ENCODE measurements at places on chromosomes 13 and 19.

DNA sequence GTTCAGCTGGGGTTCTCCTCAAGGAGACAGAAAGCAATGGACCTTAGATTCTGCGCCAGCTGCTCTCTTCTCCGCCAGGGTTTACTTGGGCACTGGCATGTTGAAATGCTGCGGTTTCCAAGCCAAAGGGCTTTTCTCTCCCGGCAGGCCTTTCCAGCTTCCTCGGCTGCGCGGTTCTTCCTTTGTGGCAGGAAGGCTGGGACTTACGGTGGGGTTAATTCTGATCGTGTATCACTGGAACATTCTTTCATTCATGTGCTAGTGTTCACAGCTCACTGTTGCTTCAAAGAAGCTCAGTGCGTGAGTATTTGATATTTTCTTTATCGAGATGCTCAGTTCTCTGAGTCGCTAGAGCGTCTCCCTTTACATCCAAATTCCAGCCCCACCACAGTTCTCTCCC lies 723.2 kb downstream of the UQCRFS1 start:
- DNase-seq, result no peak

DNA sequence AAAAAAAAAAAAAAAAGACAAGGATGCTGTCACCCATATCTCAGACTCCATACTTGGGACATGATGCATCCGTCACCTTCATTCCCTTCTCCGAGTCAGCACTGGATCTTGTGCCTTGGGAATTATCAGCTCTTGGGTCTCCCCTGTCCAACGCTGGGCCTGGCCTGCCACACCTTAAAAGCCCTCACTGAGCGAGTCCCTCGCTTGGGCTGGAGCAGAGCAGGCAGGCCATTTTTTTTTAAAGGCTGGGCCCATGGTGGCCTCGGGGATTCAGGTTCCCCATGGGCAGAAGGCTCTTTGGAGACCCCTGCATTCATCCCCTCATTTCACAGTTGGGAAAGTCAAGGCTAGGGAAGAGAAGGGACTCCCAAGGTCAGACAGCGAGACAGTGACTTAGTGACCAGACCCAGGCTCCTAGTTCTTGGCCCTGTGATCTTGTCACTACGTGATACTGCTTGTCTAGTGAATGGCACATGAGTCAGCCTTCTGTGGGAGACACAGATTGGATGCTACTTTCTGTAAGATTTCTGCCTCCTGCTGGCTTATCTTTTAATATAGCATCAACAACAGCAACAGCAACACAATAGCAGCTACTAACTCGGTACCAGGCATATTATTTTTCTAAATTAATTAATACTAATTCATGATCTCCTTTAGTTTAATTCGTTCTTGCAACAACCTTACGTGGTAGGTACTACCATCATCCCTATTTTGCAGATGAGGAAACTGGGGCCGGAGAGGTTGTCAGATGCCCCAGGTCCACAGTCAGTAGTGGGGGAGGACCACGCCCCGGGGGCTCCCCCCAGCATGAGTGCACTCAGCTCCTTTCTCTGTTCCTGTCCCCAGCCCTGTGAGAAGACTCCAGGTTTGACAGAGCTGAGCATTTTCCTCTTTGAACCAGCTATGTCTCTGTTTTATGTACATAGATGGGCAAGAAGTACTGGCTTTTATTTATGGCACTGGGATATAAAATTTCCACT lies 27.4 kb upstream of the ZNF536 start:
- DNase-seq, result no peak

DNA sequence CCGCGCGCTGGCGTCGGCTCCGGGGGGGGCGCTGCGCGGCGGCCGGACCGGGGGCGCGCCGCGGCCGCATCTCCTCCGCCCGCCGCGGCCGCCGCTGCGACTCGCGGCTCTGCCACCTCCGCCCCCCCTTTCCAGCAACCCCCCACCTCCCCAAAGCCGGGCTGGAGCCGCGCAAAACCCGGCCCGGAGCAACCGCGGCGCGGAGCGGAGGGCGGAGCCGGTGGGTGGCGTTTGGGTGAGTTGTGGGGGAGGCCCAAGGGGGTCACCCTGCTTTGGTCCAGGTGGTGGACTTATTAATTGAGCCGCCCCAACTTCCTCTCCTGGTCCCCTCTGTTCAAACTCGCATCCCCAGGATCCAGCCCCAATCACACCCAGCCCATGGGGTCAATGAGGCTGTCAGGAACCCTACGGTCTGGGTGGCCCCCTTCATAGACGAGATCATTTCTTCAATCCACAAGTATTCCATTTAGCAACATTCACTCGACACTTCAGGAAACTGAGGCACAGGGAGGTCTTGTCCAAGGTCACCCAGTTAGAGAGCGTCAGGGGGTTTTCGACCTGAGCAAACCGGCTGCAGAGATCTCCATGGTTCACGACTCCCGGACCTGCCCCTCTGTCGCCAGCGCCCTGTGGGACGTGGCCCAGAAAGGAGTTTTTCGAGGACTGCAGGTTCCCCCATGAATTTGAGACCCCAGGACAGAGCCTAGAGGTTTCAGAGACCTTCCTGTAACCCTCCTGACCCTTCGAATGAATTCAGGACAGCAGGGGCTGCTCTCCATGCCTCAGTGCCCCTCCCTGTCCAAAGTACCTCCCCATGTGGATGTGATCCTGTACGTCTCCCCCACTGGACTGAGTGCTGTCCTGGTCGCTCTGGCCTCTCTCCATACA lies 22.4 kb upstream of the SEMA6B start:
- DNase-seq, result peak; percentile 25

- DNase-seq, result peak; percentile 37
These were observed 615.1 kb downstream of the EFNB2 start for GRCh38 chr13:105920370-105920769.

DNA sequence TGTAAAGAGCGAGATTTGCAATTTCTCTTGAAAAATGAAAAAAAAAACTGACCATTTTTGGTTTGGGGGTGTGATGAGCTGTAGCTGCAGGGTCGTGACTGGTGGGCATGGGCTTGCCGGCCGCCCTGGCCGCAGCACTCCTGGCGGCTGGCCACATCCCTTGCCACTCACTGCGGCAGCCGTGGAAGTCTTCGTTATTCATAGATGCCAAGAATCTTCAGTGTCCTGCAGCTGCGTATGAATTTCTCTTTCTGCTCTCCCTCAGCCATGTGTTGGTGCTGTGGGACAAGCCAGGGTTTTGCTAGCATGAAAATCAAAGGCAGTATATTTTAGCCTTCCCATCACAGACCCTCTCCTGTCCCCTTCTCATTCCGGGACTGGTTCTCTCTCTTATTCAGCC lies 151.7 kb upstream of the TSHZ3 start:
- DNase-seq, result no peak

GRCh38 chr13:40916207-40916998 lies 102.7 kb downstream of the ELF1 start:
- DNase-seq, result no peak

DNA sequence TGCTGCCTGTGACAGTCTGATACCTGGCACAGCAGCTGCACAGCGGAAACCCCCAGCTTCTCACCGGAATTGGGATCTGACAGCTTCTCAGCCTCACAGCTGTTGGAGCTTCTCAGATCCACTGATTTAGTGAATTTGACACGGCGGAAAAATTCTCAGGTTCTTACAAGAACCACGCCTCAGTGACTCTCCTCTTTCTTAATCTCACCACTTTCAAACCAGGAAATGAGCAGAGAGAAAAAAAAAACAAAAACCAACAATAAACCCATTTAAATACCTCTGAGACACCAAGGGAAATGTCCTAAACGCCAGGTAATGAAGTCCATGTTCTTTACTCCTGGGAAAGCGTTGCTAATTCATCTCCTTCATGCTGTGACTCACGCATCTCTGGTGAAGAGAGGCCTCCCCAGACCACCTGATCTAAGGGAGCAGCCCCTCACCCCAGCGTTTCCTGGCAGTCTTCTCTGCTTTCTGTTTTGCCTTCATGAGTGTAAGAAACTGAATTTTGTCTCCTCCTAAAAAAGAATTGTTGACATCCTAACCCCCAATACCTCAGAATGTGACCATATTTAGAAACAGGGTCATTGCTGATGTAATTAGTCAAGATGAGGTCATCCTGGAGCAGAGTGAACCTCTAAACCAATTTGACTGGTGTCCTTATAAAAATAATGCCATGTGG lies 15.9 kb upstream of the IZUMO2 start:
- no peak for DNase-seq

GRCh38 chr13:68948586-68948985 lies 1159.0 kb upstream of the ATXN8OS start:
- no peak for DNase-seq

GRCh38 chr13:88142653-88143052 lies 471.5 kb downstream of the SLITRK5 start:
- DNase-seq, result no peak

GRCh38 chr19:47107202-47107952 lies 6.2 kb downstream of the ZC3H4 start:
- peak; percentile 31 for DNase-seq

GRCh38 chr19:47239152-47239551 lies 8.2 kb upstream of the BBC3 start:
- DNase-seq, result no peak

DNA sequence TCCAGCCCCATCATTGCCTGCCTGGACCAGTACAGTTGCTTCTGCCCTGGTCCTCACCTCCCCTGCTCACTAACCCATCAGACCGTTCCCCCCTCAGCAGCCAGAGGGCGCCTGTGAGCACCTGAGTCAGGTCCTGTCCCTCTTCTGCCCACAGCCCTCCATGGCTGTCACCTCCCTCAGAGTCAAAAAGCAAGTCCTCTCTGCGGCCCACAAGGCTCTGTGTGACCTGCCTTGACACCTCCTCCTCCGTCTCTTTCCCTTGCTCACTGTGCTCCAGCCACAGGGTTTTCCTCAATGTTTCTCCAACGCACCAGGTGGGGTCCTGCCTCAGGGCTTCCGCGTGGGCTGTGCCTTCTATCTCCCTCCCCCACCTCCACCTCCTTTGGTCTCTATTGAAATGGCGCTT lies 29.4 kb upstream of the PTPRS start:
- DNase-seq, result peak; percentile 16

GRCh38 chr13:98879127-98879520 lies 98.7 kb downstream of the DOCK9 start:
- DNase-seq, result no peak

DNA sequence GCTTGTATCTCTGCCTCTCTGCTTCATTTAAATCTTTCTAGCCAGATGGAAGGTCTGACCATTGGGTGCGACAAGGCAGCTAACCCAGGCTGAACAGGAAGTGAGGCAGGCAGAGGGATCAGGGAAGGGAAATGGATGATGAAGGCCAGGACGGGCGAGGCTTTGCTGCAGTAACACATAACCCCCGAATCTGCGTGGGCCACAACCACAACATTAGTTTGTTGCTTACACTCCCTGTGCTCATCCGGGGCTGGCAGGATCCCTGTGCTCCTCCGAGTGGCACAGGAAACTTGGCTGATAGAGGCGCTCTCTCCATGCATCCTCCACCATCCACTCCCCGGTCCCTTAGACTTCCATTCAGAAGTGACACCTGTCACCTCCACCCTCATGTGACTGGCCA lies 1.1 kb upstream of the FLT3LG start:
- no peak for DNase-seq

DNA sequence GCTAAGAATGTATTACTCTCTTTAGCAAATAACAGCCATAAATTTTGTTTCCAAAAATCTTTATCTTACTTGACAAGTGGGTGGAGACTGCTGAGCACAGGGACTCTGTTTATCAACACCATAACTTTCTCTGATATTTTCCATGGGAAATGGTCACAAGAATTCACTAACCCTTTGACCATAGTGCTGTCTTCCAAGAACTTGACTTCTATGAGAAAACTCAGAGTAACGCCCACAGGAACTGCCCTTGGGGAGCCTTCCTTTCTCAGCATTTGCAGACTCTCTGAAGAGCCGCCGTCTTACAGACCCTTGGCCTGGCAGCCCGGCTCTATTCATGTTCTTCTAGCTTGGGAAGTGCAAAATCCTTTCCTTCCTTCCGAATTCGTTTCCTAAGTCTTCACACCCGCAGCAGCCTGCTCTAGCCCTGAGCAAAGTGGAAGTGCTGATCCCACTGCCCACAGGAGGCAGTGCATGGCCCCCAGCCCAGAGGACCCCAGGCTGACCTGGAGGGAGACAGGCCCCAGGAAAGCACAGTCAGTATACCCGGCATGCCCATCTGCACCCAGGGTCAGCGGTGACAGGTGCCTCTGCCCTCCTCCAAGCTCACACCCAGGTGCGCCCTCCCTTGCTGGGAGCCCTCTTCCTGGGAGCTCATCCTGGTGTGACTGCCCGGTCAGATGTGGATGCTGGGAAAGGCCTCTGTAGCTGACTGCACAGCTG lies 10.2 kb downstream of the GAS6 start:
- DNase-seq, result peak; percentile 52

DNA sequence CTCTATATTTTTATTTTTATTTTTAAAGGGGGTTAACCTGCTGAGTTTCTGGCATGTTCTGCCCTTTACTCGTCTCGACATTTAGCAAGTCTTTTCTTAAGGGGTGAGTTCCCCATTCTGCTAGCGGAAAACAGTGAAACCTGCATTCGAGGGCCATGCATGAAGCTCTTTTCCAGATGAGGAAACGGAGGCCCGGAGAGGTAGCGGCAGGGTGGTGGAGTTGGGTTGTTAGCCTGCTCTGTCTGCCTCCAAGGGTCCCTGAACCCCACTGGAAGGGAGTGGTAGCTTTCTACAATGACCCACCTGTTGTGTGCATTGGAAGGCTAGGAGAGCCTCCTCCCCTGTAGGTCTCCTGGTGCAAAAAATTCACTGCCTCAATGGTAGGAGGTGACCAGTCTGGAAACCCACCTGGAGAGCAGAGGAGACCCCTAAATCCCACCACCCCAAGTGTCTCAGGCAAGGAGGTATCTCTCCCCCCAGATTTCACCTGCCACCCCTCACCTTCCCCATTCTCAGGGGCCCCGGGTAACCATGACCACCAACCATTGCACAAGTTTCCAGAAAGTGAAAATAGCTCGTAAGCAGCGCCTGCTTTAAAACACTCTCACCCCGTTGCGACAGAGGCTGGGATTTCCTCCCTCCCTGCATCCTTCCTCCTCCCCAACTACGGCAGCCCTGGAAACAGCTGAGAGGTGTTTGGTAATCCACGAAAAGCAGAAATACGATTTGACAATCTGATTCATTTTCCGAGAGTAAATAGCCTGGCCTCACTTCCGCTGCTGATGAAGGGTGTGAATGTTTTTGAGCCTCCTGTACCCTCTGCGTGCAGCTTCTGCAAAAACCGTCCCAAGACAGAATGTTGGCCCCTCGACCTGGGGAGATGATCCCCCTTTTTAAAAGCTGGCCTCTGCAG lies 3.5 kb downstream of the KLF2 start:
- DNase-seq, result peak; percentile 38

All from astrocyte of the spinal cord (primary cell).